ENCODE measurements at places on chromosomes 4 and X. TPM values are rescaled to one million over a fixed set of nuclear protein-coding genes. Genes with fewer than 3 reads are reported as not detected.

FHDC1 gene
- total RNA-seq: 2.2 TPM

EXOC1L gene
- total RNA-seq: not detected

UGT2B17 gene
- total RNA-seq: not detected

PRRG3 gene
- total RNA-seq: 14.7 TPM

ARMCX1 gene
- 34.3 TPM for total RNA-seq

ZBTB33 gene
- total RNA-seq: 13.1 TPM

WNK3 gene
- total RNA-seq: 1.8 TPM

UBA6 gene
- 34.3 TPM for total RNA-seq

EDA gene
- total RNA-seq: 9.2 TPM

PABPC4L gene
- 1.5 TPM for total RNA-seq

SLC34A2 gene
- total RNA-seq: not detected

ZFYVE28 gene
- total RNA-seq: 16.2 TPM

MMRN1 gene
- total RNA-seq: 50.1 TPM

SMIM10L2A gene
- 0.78 TPM for total RNA-seq

AMOT gene
- 41.2 TPM for total RNA-seq

VBP1 gene
- 27.0 TPM for total RNA-seq

ZDHHC15 gene
- total RNA-seq: 2.1 TPM

PDK3 gene
- 27.5 TPM for total RNA-seq

RNF150 gene
- 17.0 TPM for total RNA-seq

STARD8 gene
- total RNA-seq: 30.8 TPM

TMEM47 gene
- total RNA-seq: 46.0 TPM
